Inflammatory macrophage (primary cell): ENCODE measurements at places on chromosomes 4 and X.

DNA sequence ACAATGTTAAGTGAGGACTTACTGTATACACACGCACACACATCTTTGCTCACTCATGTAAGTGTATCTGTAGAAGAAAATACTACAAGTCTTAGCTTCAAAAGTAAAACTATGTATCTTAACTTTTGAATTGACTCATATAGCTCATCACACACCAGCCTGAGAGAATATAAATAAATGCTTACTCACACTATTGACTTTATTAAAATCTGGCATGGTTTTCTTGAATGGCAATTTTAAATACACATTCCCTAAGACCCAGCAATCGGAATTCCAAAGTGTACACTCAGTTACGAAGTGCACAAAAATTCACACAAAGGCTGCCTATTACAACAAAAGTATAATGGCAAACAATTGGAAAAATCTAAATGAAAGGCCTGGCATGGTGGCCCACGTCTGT lies 2.0 kb downstream of the ERCC6L start:
- no peak for DNase-seq

GRCh38 chr4:38562751-38563198 lies 101.2 kb upstream of the KLF3 start:
- peak; percentile 38 for DNase-seq

- DNase-seq = no peak
These were observed 69.8 kb downstream of the CCKAR start for GRCh38 chr4:26420438-26420837.

DNA sequence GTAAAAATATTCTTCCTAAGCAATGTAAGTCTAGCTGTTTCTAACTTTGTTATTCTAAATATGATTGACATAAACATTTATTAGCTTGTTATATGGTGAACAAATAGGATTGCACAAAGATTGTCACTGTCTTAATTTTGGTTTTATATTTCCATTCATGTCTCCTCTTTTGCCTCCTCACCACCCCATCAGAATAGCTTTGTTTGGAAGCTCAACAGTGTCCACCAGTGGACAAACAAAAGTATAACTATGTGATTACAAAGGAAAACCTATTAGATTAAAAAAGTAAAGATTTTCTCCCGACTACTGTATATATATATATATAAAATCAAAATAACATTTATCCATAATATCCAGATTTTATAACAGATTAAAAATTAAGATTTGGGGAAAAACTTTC lies 468.2 kb downstream of the ZIC3 start:
- no peak for DNase-seq

DNA sequence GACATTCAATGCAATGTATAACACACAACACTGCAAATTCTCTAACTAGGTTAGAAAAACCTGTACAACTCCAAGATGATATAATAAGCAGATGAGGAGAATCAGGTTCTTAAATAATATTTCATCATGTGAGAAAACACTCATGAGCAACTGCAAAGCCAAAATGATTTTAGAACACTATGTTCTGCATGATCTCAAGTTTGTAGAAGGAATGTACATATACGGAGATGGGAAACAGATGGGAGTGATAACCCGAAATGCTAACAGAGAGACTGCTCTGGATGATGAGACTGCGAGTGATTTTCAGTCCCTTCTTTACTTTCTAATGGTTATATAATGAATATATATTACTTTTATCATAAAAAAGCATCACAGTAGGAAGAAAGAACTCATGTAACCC lies 80.9 kb downstream of the PCYT1B start:
- DNase-seq = no peak

- no peak for DNase-seq
These were observed 14.8 kb downstream of the PJA1 start for GRCh38 chrX:69150281-69150960.

GRCh38 chr4:61041527-61041926 lies 158.6 kb upstream of the ADGRL3 start:
- DNase-seq = no peak

DNA sequence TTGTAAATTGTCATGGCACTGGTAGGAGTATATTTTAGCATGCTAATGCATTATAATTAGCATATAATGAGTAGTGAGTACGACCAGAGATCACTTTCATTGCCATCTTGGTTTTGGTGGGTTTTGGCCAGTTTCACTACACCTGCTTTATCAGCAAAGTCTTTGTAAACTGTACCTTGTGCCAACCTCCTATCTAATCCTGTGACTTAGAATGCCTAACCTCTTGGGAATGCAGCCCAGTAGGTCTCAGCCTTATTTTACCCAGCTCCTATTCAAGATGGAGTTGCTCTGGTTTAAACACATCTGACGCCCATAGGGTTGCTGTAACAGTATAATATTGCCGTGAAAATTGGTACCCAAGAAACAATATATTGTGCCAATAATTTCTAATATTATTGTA lies 159.4 kb downstream of the MAGEB5 start:
- no peak for DNase-seq

DNA sequence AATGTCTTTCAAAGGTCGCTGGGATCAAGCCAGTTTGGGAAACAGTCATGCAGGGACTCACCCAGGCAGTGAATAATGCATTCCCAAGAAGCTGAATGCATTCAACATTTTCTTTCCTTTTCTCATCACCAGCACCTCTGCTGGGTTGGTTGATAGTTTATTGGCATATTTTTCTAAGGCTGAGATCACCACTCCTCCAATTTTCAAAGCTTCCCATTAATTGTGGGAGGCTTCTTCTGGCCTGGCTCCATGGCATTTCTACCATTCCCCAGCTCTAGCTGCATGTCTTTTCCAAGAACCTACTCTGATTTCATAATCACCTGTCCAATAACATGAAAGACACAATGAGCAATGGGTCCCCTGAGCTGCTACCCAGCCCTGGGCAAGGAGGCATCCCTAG lies 35.8 kb downstream of the CHRDL1 start:
- DNase-seq = no peak

DNA sequence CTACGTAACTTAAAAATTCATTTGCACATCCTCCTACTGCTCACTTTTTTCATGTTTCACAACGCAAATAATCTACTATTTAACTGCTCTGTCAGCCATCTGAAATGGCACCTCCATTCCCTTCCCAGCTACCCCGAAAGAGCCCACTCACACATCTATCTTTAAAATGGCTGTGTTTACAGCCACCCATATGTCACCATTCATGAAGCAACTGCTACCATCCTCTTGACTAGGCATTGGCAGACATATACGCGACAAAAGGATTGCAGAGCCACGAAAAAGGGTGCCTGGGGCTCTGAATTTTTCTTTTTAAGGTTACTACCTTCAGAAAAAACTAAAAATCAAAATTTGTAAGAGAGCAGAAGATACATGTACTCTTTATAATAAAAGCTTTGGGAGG lies 11.5 kb downstream of the SH3RF1 start:
- no peak for DNase-seq

- DNase-seq = no peak
These were observed 91.8 kb upstream of the PSAPL1 start for GRCh38 chr4:7526491-7526890.

DNA sequence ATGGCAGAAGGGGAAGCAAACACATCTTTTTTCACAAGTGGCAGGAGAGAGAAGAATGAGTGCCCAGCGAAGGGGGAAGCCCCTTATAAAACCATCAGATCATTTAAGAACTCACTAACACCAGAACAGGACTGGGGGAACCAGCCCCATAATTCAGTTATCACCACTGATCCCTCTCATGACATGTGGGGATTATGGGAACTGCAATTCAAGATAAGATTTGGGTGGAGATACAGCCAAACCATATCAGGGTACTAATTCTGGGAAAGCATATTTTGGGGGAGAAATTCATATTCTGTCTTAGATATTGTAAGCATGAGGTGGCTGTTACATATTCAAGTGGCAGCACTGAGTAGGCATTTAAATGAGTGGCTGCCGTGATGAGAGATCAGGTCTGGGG lies 87.8 kb downstream of the RAPGEF2 start:
- DNase-seq = no peak

DNA sequence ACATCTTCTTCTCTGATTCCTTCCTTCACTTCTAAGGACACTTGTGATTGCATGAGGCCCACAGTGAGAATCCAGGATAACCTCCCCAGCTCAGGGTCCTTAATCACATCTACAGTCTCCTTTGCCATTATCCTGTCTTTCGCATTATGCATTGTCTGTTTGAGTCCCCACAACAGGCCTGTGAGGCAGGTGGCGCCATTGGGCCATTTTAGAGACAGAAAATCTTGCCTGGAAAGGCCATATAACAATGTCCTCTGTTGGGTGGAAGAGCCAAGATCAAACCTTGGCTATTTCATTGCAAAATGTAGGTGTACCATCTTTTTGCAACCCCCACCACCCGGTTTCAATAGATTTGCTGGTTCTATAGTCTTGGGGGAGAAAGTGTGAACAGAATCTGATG lies 11.8 kb upstream of the DCUN1D4 start:
- peak; percentile 66 for DNase-seq

DNA sequence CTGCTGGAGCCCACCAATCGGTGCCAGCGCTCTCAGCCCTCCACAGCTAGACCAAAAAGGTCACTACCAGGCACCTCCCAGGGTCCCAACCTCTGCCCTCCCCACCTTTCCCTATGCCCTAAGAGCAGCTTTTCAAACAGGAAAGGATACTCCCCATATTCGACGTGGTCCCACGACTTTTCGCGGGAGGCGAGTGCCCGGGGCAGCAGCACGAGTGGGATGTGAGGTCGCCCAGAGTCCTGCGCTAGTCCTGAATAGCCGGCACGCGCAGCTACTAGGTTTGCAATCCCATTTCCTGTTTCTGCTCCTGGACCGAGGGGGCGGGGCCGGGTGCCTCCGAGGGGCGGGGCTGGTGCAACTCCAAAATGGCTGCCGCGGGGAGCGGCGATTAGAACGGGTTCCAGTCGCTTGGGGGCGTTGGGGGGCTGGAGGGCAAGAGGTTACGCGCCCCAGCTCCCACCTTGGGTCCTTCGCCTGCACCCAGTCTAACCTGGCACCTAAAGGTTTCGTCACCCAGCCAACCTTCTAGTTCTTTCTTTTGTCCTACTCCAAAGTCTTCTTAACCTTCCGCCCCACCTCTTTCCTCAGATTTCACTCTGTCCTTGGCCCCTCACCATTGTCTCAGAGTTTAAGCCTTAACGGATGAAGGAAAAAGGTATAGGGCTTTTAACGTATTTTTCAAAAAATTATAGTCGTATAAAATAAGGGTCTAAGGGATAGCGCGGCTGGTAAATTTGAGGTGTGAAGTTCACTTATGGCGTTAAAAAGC lies 85.0 kb upstream of the TENT5D start:
- peak; percentile 23 for DNase-seq

- peak; percentile 26 for DNase-seq
These were observed 211.3 kb downstream of the ARHGAP10 start for GRCh38 chr4:147943159-147943638.

- DNase-seq = no peak
These were observed 10.7 kb downstream of the PPARGC1A start for GRCh38 chr4:23878912-23879732.

DNA sequence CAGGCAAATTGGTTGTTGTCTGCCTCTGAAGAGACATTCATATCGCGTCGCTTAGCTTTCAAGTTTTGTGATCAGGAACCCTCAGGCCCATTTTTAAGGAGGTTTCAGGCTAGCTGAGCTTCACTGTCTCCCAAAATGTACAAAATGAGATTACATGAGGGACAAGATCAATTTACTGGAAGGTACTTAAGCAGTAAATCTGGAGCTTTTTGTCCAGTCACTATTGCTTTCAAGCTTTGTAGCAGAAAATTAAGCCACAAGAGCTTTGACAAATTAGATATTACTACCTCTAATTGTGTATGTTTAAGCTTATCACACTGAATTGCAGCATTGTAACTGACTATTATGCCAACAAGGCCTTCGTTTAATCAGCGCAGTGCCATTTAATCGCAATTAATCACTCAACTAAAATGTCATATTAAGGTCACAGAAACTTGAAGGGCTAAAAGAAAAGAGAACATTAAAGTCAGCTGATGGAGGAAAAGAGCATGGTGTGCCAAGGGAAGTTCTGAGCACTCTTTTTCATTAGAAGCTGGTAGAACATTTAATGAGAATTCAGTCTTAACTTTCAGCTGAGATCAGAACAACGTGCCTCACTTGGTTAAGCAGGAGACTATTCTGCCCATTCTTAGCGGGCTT lies 353.0 kb downstream of the FBXO8 start:
- DNase-seq = no peak

DNA sequence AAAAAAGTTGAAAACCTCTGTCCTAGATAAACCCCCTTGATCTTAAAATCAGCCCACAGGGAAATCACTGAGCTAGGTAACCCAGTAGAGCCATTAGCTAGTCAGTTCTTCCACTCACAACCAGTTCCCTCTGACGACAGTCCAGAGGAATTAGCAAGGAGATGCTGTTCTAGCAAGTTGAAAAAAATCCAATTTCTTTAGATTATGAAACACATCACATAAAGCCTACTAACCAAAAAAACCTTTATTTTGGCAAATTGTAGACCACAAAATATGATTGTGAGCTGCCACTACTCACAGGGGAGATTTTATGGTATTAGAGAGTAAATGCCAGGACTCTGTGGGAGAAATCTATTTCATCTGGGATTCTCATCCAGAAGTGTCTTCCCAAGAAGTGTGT lies 22.6 kb downstream of the ADAMTS3 start:
- DNase-seq = no peak

- DNase-seq = no peak
These were observed 160.3 kb upstream of the GPC4 start for GRCh38 chrX:133575501-133576136.

DNA sequence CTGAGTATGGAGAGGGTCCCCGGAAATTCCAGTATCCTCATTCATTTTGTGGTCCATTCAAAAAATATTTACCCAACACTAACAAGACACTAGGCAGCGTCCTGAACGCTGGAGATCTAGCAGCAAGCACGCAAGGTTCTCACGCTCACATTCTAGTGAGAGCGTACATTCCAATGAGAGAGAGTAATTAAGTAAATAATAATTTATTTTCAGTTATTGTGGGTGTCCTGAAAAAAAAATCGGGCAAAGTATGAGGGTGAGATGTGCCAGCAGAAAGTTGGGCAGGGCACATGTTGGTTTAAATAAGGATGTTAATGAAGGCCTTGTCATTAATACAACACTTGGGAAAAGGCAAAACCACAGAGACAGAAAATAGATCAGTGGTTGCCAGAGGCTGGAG lies 4.0 kb upstream of the TMEM156 start:
- DNase-seq = no peak

DNA sequence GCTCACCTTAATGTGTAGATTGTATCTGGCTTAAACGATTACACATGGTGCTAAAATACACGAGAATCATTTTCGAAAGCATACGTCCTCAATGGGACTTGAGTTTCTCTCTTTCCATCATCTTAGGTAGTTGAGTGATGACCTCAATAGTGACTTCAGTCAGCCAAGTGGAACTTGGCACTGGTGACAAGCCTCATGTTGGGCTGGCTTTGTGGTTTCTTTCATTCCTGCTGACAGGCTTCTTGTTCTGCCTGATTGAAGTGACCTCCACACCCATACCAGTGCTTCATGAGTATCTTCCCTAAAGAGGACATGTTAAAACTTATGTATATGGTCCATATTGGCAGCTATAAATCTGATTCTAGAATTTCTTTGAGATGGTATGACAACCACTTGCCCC lies 159.1 kb upstream of the WDR1 start:
- DNase-seq = no peak

- DNase-seq = no peak
These were observed 4.8 kb upstream of the CRMP1 start for GRCh38 chr4:5897674-5898073.
